ENCODE measurements at places on chromosomes 16 and 17.

GRCh38 chr17:6145946-6146345 lies 75.8 kb downstream of the WSCD1 start:
- DNase-seq: no peak

GRCh38 chr17:38705803-38706504 lies 881 bp downstream of the MLLT6 start:
- DNase-seq: no peak

- DNase-seq: no peak
These were observed 18.0 kb downstream of the SLC5A11 start for GRCh38 chr16:24863582-24864437.

GRCh38 chr17:50848711-50849110 lies 13.3 kb downstream of the WFIKKN2 start:
- DNase-seq: no peak

GRCh38 chr17:10156599-10156947 lies 41.8 kb downstream of the GAS7 start:
- DNase-seq: no peak

GRCh38 chr16:87077750-87078127 lies 239.5 kb downstream of the C16orf95 start:
- no peak for DNase-seq

GRCh38 chr16:67399749-67400704 lies 6.7 kb upstream of the TPPP3 start:
- no peak for DNase-seq

DNA sequence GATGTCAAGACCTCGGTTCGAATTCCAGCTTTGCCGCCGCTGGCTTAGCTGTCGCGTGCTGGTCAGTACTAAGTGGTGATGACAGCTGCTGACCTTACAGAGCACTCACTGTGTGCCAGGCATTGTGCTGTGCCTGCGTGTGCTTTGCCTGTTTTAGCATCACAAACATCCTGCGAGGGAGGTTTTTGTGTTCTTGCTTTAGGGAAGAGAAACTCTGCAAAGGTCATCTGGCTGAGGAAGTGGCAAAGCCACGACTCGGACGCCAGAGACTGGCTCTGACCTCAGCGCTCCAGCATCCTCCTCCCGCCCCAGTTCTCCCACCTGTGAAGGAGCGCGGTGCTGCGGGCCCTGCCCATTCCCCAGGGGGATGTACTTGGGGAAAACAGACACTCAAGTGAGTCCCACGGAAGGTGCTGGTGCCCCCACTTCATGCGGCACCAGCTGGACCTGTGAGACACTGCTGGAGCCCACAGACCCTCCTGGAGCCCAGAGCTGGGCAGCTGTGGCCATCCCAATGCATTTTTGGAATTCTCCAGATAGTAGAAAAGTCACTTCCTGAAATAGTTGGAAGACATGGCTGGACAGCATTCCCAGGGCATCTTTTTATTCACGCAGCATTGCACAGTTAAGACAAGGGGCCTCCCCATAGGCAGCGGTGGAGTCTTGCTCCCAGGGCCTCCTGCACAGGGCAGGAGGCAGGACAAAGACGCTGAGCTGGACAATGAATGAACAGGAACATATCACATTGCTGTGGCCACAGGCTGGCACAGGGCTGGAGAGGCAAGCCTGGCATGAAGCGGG lies 20.0 kb upstream of the HERPUD1 start:
- DNase-seq: no peak

- peak; percentile 15 for DNase-seq
These were observed 21.5 kb downstream of the DCAF7 start for GRCh38 chr17:63571632-63572310.

DNA sequence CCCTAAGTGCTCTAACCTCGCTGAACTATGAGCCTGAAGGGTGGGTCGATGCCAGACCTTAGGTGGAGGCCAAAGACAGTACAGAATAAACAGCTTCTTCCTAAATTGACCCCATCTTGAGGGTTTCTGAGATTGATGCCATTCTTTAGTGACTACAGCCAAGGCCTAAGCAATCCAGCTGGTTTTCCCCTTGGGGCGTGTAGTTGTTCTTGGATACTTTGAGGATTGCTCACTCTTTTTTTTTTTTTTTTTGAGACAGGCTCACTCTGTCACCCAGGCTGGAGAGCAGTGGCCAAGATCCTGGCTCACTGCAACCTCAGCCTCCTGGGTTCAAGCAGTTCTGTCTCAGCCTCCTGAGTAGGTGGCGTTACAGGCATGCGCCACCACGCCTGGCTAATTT lies 2.0 kb downstream of the OVCA2 start:
- peak; percentile 48 for DNase-seq

DNA sequence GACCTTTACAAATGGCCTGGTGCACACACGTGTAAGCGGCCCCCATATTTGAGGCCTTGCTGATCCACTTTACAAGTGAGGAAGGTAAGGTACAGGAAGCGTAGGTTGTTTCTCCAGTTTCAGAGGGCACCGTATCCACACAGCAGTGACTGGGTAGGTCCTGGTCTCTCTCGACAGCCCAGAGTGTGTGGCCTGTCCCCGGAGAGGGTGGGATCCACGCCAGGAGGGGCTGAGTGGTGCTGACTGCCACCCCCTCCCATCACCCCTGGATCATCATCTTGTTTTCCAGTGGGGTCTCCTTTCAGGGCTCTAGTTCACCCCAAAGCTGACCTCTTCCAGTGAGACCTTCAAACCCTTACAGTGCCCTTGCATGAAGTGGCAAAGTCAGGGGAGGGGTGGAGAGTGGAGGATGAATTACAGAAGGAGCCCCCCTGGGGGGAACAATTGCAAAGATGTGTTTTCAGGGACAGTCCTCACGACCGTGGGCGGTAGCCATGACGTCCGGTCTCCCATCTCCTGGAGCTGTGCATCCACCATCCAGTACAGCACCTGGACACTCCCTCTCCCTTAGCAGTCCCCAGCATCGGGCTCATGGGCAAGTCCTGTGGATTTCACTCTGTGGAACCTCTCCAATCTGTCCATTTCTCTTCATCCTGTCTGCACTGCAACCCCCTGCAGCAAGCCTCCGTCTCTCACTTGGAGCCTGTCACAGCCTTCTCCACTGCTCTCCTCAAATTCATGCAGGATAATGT lies 4.5 kb upstream of the BANP start:
- DNase-seq: no peak

- DNase-seq: no peak
These were observed 209.4 kb downstream of the IRX3 start for GRCh38 chr16:54077050-54077821.

GRCh38 chr17:17088541-17089525 lies 46.6 kb downstream of the MPRIP start:
- no peak for DNase-seq

- no peak for DNase-seq
These were observed 20.2 kb downstream of the CACNG4 start for GRCh38 chr17:66984730-66985129.

DNA sequence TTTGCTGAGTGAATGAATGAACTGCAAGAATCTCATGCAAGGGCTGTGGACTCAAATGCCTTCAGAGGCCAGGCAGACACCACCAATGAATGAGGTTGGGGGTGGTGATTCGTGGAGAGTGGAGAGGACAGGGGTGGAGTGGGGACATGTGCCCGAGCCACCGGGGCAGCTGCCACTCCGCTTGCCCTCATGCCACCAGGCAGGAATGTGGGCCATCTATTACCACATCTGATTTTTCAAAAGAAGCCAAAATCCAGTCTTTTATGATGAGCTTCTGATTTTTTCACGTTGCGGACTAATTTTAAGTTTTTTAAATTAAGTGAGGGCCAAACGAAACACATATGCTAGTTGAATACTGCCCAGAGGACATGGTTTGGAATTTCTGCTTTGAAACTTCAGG lies 67.1 kb upstream of the SMURF2 start:
- no peak for DNase-seq

- DNase-seq: no peak
These were observed 20.9 kb downstream of the NACA2 start for GRCh38 chr17:61570118-61570517.

GRCh38 chr17:18280766-18281371 lies 20.4 kb downstream of the MIEF2 start:
- no peak for DNase-seq

DNA sequence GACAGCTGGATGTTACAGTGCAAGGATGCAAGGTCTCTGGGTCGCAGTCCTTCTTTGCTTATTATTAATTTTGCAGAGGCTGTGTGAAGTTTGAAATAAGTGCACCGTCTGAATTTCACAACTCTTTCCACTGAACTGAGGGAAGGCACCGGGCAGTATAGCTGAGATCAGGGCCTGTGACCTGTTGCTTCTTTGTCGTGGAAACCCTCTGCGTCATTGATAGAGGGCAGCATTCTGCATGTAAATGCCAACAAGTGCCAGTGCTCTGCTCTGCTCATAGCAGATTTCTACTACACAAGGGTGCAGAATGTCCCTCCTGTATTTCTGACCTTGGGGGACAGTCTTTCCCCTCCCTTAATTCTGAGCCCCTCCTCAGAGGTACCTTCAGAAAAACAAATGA lies 26.0 kb downstream of the CD300LF start:
- DNase-seq: no peak

- peak; percentile 90 for DNase-seq
These were observed 3.6 kb upstream of the XAF1 start for GRCh38 chr17:6752068-6752909.

- DNase-seq: no peak
These were observed 27.9 kb downstream of the MINK1 start for GRCh38 chr17:4861052-4861451.

DNA sequence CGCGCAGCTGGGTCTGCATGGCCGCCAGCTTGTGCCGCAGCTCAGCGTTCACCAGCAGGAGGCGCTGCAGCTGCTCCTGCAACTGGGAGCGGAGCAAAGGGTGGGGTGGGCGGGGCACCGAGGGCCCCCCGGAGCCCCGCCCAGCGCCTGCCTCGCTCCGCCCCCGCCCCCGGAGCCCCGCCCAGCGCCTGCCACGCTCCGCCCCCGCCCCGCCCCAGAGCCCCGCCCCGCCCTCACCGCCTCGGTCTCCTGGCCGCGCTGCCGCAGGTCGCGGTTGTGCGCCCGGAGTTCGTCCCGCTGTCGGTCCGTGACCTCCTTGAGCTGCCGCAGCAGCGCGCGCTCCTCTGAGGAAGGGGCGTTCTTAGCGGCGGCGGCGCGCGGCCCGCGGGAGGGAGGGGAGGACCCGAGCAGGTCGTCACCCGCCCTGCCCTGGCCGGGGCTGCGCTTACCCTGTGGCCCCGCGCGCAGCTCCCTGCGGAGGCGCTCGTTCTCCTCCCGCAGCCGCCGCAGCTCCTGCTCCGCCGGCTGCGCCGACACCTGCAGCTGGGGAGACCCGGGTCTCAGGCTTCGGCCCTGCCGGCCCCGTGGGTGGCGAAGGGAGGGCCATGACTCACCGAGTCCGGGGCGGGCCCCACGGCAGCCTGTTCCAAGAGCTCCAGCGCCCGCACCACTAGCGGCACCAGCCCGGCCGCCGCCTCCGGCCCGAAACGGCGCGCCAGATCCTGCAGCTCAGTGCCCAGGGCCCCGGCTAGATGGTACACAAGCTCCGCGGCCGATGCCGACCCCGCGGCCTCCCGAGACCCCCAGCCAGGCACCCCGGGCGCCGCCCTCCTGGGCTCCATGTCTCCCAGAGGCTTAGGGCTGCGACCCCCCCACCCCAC lies 463 bp downstream of the RILP start:
- peak; percentile 85 for DNase-seq

GRCh38 chr16:70796301-70796700 lies 4.7 kb downstream of the VAC14 start:
- DNase-seq: no peak

- DNase-seq: no peak
These were observed 55.3 kb downstream of the CLUH start for GRCh38 chr17:2656283-2656682.

DNA sequence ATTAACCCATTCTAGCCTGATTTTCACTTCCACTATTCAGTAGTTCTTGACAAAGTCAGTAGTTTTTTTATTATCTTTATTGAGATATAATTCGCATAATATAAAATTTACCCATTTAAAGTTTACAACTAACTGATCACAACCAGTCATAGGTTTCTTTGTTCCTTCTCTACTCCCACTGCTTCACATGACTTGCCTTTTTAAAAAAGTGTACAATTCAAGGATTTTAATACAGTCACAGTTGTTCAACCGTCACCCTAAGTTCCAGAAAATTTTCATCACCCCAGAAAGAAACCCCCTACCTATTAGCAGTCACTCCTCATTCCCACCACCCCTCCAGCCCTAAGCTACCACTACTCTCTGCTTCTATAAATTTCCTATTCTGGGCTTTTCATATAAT lies 162.5 kb downstream of the TRIM37 start:
- no peak for DNase-seq

- no peak for DNase-seq
These were observed 4.3 kb upstream of the PPP1R1B start for GRCh38 chr17:39622380-39623006.

- no peak for DNase-seq
These were observed 37.2 kb downstream of the IRF8 start for GRCh38 chr16:85935974-85936760.

- DNase-seq: no peak
These were observed 153.7 kb downstream of the NTN1 start for GRCh38 chr17:9174779-9175574.

Data from amniotic stem cell (primary cell).